ENCODE measurements at places on chromosomes 6 and 20.

DNA sequence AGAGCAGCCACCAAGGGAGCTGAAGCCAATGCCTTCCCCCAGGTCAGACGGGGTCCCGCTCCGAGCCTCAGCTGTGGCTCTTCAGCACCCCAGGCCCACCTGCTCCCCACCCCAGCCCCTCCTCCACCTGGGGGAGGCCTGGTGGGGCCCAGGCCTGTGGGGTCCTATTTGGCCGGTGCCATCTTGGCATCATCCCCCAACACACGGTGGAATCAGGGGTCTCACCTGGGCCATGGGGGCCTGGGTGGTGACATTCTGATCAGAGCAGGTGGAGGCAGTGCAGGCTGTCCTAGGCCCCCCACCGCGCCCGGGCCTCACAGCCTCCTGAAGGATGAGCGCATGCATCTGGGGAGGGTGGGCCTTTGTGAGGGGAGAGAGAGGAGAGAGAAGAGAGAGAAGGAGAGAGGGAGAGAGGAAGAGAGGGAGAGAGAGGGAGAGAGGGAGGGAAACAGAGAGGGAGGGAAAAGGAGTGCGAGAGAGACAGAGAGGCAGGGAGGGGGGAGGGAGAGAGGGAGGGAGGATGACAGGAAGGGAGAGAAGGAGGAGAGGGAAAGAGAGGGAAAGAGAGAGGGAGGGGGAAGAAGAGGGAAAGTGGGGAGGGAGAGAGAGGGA lies 23.9 kb upstream of the RBBP8NL start:
- no peak for DNase-seq

DNA sequence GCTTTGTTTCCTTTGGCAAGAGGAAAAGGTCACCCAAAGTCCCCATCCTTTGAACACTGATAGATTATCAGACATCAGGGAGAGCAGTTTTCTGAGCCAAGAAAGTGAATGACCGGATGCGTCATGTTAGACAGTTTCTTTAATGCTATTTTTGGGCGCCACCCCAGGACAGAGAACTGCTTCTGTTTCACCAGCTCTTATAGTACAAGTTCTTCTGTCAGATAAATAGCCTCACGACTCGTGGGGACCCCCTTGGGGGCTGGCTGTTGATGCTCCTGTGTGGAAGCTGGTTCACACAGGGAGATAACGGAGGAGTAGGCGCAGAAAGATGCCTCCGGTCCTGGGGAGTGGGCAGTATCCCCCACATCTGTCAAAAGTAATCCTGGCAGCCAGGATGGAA lies 54.6 kb downstream of the NPEPL1 start:
- DNase-seq = no peak

- no peak for DNase-seq
These were observed 837.3 kb downstream of the DHX35 start for GRCh38 chr20:39799366-39799965.

DNA sequence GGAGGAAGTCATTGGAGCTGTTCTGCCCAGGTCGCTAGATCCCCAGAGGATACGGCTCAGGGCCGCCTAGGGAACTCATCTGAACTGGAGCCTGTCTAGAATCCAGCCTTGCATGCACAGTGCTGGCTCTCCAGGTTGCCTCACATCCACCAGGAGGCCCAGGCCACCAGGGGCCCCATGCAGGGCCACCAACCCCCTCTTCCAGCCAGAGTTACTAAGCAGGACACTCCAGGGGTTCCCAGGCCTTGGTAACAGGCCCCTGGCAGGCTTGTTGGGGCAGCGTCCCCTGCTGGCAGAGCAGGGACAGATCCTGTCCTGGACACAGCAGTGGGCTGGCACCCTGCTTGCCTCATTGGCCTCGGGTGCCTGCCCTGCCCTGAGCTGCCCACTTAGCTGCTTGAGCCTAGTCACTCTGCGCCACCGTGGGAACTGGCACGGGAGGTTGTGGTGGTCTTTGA lies 35.3 kb downstream of the EFCAB8 start:
- no peak for DNase-seq

GRCh38 chr6:40302856-40303454 lies 284.2 kb downstream of the LRFN2 start:
- no peak for DNase-seq

DNA sequence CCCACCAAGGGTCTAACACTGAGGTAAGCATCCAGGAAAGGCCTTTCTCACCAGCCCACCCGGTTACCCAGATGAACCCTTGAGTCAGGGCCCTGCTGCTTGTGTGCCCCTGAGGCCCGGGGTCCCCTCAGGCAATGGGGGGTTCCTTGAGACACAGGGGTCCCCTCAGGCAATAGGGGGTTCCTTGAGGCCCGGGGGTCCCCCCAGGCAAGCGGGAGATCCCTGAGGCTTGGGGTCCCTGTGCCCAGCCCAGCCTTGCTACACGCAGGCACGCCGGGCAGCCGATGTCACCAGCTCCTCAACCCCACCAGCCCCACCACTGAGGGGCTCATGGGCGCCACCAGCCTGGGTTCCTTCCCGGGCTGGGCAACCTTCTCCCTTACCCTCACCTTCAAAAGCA lies 247.2 kb downstream of the TTLL2 start:
- DNase-seq = no peak

DNA sequence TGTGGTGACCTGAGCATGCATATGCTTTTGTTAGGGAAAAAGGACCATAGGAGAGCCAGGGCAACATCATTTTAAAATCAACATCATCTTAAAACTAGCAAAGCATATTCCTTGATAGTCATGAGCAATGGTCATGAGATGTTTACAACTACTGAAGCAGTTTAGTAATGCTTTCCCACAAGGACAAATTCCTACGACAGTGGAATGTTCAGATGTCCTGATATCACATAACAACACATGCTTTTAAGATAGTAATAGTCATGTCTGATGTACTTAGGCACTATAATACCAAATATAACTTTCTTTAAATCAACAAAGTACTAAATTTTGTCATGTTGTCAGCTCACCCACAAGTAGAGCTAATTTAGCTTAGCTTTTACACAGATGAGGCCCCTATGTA lies 370.3 kb downstream of the HTR1B start:
- DNase-seq = no peak

GRCh38 chr20:8368670-8369069 lies 236.6 kb downstream of the PLCB1 start:
- DNase-seq = no peak

GRCh38 chr6:14543971-14544585 lies 426.5 kb downstream of the CD83 start:
- no peak for DNase-seq

DNA sequence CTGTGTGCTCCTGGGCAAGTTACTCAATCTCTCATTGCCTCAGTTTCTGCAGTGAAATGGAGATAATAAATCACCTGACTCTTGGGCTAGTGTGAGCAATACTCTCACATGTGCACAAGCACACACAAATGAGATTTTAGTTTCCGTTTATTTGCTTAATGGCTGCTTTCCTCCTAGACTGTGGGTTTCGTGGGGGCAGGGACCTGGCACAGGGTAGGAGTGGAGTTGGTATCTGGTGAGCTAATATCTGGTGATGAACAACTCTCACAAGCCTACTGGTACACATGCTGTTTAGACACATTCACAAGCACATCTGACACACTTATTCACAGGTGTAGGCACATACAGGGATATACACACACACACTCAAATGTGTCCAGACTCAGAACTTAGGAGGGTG lies 73.8 kb downstream of the TOX2 start:
- DNase-seq = no peak

DNA sequence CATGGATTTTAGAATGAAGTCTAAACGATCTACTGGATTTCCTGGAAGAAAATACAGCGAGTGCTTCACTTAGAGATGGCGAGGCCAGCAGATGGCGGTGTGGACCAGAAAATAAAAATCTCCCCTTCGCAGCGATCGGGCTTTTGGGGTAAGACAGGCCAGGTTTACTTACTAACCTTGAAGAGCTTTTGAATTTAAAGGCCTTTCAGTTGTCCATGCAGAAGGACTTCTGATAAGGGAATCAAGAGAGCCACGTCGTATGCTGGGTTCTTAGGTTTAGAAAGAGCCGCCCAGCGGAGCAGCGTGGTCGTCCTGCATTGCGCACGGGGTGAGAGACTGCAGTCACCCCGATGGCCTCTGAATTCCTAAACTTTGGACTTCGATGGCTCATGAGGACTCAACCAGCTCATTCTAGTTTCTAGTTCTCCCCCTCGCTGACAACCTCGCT lies 125.2 kb upstream of the RALGAPA2 start:
- peak; percentile 59 for DNase-seq

DNA sequence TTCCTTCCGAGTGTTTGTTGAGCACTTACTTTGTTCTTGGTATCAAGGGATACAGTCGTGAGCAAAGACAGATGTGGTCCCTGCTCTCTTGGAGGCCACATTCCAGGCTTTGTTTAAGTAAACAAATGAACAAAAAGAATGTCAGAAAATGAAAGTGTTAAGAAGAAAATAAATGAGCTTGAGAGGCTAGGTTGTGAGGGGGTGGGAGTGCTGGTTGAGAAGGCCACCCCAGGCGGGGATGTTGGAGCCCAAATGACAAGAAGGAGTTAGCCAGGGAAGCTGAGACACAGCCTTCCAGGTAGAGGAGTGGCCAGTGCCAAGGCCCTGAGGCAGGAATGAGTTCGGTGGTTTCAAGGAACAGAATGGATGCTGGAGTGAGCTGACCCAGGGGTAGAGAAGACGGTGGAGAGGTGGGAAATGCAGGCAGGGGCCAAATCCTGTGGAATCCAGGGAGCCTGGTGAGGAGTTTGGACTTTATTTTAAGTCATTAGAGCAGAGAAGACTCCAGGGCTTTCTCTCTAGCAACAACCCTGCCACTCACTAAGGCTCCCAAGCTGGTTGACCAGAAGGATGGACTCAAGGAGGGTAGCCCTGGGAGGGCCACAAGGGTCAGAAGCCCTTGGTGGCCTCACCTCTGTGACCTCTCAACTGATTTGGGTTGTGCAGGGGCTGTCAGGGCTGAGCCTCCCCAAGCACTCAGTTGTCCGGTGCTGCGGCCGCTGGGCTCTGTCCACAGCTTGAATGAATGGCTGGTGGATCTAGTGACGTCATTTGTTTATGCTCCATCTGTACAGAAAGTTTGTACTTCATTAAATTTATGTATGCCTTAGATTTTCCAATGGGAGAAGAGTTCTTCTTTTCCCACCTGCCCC lies 66.0 kb upstream of the STX16 start:
- DNase-seq = no peak

GRCh38 chr20:53660078-53660909 lies 66.7 kb upstream of the ZNF217 start:
- no peak for DNase-seq

GRCh38 chr20:56504373-56505005 lies 20.1 kb upstream of the FAM209A start:
- DNase-seq = no peak

- DNase-seq = no peak
These were observed 519.8 kb upstream of the CITED2 start for GRCh38 chr6:139894271-139894670.

GRCh38 chr20:50634191-50634590 lies 57.2 kb downstream of the RIPOR3 start:
- no peak for DNase-seq

DNA sequence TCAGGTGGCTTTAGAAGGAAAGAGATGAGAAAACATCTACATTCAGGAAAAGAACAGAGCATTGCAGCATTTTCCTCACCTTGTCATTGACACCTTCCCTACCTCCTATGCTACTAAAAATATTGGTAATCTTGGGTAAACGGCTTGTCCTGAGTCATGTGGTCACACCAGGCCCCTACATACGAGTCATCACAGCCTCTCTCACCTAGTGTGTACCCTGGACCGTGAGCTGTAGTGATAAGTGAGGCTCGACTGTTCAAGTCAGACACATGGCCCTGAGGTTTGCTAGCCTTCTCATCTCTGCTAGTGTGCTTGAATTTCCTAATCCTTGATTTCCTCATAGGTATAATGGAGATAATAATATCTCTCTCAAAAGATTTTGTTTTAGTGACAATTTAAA lies 29.6 kb upstream of the TMEM244 start:
- DNase-seq = no peak

- DNase-seq = peak; percentile 55
These were observed 67.1 kb upstream of the ADGRF4 start for GRCh38 chr6:47631269-47631772.

DNA sequence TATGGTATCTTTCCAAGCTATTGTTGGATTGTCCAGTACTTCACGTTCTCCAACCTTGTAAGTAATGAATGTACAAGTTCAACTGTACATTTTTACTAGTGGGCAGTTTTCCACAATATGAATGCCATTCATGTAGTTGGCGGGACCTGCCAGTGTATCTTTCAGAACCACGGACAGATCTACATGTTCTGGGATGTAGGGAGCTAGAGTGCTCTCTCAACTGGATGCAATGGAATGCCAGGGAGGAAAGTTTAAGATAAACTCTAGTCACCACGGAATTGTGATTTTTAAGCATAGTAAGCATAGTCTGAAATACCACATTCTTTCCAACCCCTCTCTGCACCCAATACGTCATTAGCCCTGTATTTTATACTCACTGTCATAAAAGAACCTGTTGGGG lies 21.5 kb upstream of the HLA-C start:
- no peak for DNase-seq

DNA sequence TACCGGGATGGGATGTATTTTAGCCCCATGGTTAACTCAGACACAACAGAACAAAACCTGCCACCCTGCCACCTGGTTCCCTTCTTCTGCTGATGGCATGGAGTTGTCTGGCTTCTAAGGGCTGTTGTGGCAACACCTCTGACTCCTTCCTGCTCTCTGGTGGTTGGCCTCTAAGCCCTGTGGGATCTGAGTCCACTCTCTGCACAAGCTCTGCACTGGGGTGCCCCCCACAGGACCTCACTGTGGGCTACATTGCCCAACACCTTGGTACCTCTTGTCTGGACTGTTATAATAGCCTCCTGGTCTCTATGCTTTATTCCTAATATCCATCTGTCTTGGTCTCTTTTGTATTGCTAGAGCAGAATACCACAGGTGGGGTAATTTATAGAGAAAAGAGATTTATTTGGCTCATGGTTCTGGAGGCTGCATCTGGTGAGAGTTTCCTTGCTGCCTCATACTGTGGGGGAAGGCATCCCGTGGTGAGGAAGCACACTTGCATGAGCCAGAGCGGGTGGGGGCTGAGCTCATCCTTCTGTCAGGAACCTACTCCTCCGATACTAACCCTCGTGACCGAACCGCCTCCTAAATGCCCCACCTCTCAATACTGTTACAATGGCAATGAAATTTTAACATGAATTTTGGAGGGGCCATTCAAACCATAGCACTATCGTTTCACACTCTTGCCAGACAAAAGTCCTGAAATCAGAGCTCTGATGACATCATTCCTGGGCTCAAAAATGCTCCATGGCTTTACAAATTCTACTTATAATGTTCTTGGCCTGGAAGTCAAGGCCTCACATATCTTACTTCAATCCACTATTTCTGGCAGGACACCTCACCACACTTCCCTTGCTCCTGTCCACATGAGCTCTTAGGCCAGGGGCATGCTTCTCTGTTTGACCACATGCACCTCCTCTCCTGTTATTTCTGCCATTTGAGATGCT lies 127.2 kb downstream of the PAX1 start:
- DNase-seq = no peak

Measured in NCI-H1092 treated with DMSO at 0.1 percent for 48 hours (cell line).